H4 (cell line): ENCODE measurements at places on chromosomes 6 and 20.

DNA sequence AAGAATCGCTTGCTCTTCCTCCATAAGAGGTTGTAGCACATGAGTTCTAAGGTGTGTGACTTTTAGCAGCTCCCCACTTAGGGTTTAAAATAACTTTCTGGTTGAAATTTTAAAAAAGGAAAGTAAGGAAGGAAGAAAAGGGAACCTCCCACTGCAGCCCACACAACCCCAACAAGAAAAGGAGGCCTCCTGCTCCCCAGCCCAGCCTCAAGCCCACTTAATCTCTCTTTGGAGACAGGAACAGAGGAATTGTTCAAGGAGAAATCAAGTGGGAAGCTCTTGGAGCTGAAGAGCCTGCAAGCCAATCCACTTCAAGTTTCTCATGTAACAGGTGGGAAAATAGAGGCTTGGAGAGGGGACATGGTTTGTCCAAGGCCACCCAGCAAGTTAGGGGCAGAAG lies 39.1 kb upstream of the PREX1 start:
- DNase-seq = no peak

DNA sequence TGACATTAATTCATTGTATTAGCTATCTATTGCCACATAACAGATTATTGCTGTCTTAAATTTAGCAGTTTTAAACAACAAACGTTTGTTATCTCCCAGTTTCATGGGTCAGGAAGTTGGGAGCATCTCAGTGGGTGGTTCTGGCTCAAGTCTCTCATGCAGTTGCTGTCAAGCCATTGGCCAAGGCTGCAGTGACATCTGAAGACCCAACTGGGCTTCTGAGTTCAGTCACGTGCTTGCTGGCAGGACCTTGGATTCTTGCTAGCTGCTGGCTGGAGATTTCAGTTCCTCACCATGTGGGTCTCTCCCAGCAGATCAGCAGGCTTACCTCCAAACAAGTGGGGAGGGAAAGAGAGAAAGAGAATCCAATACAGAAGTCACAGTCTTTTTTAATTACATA lies 152.6 kb upstream of the EXOC2 start:
- DNase-seq = no peak

GRCh38 chr6:147135211-147135681 lies 69.0 kb upstream of the STXBP5 start:
- peak; percentile 71 for DNase-seq

DNA sequence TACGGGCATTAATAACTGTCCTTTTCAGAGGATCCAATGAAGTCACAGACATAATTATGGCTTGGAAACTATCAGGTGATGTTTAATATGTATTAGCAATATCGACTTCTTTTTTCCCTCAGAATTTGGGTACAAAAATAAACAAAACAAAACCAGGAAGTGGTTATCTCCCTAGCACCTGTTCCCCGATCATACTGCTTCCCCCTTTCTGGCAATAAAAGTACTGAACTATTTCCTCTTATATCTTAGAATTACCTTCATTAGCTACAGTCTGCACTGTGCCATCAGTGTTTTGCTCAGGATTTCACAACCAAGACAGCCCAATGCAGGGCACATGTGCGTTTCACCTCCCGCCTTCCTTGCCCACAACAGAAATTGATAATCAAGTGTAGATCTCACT lies 216.9 kb upstream of the BTBD3 start:
- no peak for DNase-seq

GRCh38 chr20:36308353-36308752 lies 2.2 kb downstream of the DLGAP4 start:
- DNase-seq = no peak

DNA sequence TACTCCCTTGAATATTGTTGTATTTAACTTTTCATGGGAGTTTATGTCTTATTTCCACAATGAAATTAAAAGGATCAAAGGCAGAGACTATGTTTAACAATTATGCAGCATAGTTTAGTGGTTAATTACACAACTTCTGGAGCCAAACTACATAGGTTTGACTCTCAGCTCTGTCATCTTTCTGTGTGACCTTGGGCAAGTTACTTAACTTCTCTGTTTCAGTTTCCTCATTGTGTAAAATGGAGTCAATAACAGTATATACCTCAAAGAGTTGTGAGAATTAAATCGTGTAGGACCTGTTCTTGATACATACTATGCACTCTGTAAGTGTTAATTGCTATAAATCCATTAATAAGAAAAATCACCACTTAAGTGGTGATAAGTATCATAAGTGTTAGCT lies 48.3 kb downstream of the BTBD9 start:
- DNase-seq = no peak

DNA sequence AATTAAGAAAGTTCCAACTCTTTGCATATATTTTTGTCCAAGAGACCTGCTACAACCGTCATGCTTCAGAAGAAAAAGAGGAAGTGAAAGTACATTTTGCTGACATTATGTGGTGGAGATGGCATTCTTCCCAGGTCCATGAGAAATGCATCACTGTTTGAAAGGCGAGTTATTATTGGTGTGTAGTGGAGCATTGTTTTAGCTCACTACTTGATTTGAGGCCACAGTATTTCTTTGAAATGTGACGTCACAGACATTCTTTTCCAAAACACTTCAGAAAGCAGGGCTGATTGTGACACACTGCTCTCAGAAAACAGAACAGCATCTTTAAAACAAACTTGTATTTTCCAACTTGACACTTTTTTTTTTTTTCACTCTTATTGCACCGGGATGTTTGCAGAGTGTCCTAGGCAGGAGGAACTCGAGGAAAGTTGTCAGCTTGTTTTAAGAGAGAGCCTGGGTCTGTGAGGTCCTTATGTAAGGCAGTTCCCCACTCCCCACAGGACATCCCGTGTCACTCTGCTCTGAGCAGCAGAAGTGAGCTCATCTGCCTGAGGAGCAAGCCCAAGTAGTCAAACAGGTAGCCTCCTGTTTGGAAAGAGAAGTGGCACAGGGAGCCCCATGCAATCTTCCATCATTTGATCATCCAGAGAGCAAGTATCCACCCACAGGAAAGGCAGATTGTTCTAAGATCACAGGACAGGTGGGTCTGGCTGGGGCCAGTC lies 1.1 kb downstream of the SPTLC3 start:
- peak; percentile 98 for DNase-seq

- no peak for DNase-seq
Observed at GRCh38 chr6:20655317-20655716, 121.1 kb downstream of the CDKAL1 start.

GRCh38 chr20:50744143-50744792 lies 12.9 kb downstream of the PARD6B start:
- DNase-seq = peak; percentile 87

DNA sequence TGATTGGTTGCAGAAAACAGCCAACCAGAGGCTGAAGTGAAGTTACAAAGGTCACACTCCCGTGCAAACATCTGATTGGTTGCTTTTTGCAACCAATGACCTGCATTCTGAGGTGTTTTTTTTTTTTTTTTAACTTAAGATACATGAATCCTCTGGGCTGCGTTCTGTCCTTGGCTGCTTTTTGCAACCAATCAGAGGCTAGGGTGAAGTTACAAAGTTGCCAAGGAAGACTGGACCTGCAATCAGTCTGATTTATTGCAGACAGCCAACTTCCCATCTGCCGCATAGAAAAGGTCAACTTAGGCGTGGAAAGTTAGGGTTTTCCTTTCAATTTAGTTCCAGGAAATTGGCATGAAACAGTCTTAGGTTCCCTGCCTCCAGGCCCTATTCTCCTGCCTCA lies 292.9 kb downstream of the PLCB1 start:
- no peak for DNase-seq

- DNase-seq = no peak
Observed at GRCh38 chr6:105504706-105505105, 101.8 kb upstream of the PREP start.

DNA sequence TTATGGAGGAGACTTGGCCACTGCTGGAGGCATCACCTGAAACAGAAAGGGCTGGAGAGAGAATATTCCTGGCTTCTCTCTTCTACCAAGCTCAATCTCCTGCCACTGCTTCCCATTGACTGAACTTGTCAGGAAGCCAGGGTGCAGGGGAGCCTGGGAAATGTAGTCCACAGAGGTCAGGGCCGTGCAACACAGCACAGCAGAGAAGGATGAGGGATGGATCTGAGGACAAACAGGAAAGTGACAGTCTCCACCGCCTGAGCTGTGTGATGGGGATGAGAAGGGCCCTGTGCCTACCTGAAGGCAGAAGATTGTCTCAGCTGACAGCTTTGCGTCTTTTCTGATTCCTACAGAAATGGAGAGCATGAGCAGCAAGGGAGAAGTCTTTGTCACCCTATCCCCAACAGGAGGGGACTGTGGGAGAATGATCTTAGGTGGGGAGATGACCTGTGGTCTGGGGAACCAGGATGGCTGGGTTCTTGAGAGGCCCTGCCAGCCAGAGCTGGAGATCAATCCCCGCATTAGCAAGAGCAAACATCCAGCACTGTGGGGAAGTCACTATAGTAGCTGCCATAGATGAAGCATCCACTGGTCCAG lies 114.2 kb downstream of the SNX5 start:
- DNase-seq = peak; percentile 35

- DNase-seq = no peak
Observed at GRCh38 chr6:49155316-49155715, 307.7 kb downstream of the MMUT start.

DNA sequence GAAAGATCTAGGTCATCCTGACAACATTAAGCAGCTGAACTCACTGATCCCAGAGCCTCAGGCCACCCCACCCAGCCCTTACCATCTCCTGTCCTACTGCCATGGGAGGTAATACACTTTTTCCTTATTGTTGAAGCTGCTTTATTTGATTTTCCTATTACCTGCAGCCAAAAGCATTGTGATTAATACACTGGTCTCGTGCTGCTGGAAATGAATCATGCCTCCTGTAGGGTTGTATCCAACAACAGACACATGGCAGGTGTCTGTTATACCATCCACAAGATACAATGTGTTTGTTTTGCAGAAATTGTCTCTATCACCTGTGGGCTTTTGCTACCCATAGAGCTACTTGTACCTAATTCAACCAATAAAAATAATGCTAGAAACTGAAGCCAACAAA lies 34.2 kb downstream of the MYLIP start:
- no peak for DNase-seq

- peak; percentile 69 for DNase-seq
Observed at GRCh38 chr20:34791289-34792020, 34.0 kb downstream of the NCOA6 start.

DNA sequence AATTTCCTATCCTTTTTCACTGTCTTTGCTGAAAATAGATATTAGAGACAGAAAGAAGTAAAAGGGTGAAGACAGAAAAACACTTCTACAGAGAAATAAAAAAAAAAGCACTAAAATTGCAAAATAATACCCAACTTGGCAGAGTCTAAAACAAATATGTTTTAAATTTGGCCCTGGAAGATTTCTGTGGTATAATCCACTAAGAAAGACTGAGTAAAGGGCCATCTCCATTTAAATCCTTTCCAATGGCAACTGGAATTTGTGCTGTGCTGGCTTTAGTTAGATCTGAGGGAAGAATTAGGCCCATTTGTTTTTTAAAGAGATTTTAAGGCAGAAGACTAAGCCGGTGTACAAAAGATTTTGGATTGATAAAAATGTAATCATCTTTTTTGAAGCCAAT lies 321.2 kb downstream of the GJA1 start:
- no peak for DNase-seq

- DNase-seq = peak; percentile 48
Observed at GRCh38 chr6:54717849-54718455, 128.6 kb upstream of the FAM83B start.

DNA sequence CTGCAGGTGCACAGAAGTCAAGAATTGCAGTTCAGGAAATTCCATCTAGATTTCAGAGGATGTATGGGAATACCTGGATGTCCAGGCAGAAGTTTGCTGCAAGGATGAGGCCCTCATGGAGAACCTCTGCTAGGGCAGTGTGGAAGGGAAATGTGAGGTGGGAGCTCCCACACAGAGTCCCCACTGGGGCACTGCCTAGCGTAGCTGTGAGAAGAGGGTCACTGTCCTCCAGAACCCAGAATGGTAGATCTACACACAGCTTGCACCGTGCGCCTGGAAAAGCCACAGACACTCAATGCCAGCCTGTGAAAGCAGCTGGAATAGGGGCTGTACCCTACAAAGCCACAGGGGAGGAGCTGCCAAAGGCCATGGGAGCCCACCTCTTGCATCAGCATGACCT lies 681.4 kb downstream of the EPHA7 start:
- DNase-seq = no peak

DNA sequence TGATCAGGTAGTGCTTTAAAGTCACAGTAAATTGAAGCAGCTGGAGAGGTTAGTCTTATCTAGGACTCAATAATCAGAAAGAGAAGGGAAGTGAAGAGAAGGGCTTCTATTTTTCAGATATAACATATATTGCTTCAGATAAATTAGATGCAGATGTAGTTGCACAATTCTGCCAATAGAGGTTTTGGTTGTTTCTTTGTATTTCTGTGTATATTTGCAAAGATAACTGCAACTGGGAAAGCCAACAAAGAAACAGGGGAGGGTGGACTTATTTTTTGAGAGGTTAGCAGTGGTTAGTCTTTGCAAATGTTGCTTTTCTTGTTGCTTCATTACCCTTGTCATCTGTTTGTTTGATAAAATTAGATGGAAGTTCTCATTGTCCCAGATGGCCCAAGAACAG lies 106.6 kb downstream of the ADGRG6 start:
- DNase-seq = no peak

DNA sequence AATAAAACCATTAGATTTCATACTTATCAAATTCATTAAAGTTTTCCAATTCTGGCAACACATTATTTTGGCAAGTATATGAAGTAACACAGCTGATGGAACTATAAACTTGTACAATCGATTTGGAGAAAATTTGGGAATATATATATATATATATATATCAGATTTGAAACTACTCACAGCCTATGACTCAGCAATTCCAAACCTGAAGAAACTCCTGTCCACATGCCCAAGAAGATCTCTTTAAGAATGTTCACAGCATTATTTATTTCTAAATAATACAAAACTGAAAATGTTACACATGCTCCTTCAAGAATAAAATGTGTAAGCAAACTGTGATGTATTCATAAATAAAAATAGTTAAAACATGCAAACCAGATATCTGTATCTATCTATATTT lies 270.1 kb downstream of the TFAP2A start:
- DNase-seq = no peak

- no peak for DNase-seq
Observed at GRCh38 chr6:41896281-41896680, 1.1 kb upstream of the USP49 start.

DNA sequence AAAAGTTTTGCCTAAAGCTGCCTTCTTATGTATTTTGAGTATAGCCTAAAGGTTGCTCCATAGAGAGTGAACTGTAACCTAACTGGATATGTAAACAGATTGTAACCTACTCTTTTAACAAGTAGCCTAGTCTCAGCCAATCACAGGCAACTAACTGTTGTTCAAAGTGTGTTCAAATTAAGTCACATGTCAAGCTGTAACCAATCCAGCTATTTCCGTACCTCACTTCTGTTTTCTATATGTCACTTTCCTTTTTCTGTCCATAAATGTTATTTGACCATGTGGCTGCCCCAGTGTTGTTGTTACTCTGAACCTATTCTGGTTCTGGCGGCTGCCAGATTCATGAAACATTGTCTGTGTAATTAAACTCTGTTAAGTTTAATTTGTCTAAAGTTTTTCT lies 47.4 kb upstream of the RNGTT start:
- no peak for DNase-seq

GRCh38 chr20:10595985-10596384 lies 77.8 kb downstream of the JAG1 start:
- DNase-seq = no peak

- DNase-seq = no peak
Observed at GRCh38 chr20:59176812-59177211, 13.2 kb downstream of the ZNF831 start.
